ENCODE measurements at places on chromosomes 5 and 9. TPM values are rescaled to one million over a fixed set of nuclear protein-coding genes. Genes with fewer than 3 reads are reported as not detected.
A peak's percentile ranks its signal among the peaks of the same experiment; 100 is the strongest.

DNA sequence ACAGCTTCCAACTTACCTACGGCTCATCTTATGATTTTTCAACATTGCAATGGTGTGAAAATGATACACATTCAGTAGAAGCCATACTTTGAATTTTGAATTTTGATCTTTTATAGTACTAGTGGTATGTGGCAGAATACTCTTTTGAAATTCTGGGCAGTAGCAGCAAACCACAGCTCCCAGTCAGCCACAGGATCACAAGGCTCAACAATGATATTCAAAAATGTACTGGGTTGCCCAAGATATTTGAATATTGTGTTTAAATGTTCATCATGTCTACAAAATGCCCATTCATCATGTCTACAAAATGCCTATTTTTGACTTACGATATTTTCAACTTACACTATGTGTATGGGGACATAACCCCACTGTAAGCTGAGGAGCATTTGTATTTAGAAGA lies 81.3 kb upstream of the PRR16 start:
- no peak for DNase-seq

- DNase-seq = peak; percentile 62
These were observed 851 bp upstream of the ZDHHC12 start for GRCh38 chr9:128724744-128725211.

DNA sequence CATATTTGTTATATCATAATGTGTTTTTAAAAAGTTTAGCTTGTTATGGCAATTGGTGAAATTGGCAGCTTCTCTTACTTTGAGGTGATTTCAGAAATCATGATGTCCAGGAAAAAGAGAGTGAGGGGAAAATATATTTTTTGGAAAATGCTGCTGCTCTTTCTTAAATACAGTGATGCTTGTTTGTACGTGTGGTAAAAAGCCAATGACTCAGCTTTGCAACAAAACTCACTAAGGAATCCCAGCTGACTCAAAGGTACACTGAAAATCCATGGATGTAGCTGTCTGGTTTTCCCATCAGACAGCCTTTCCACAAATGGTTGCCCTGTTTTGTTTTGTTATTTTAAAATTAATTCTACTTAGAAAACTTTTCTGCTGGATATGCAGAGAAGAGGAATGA lies 306.4 kb upstream of the PAPPA start:
- DNase-seq = no peak

DNA sequence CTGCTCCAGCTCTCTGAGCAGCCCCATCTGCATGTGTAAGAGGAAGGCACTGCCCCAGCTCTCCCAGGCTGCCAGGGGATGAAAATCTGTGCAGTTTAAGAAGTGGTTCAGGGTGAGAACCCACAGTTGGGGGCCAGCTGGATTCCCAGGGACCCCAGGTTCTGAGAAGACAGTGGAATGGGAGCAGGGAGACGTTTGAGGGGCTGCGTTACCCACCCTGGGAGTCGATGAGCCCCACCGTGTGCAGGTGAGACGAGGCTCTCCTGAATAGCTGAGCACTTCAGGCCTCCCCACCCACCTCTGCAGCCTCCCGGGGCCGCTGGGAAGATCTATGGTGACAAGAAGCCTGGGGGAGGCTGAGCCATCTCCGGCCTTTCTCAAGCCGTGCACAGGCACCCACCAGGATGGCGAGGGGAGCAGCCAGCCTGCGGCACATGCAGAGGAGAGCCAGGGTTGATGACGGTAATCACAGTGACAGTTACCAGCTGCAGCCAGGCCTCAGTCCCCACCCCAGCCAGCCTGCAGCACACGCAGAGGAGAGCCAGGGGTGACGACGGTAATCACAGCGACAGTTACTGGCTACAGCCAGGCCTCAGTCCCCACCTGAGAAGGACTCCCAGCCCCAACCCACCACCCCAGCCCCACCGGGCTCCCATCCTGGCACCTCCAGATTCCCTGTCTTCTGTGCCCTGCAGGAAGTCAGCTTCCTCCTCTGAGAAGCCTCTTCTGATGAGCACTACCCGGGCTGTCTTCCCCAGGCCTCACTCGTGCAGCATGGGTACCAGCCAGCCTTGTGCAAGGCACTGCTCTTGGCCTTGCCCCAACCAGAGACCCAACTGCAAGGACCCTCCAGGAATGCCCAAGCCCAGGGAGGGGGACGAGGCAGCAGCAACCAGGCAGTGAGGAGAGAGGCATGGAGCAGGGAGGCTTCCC lies 150.8 kb upstream of the PPP1R26 start:
- no peak for DNase-seq

- DNase-seq = no peak
These were observed 64.2 kb upstream of the CPEB4 start for GRCh38 chr5:173823721-173824567.

GRCh38 chr5:106019261-106019660 lies 1651.5 kb downstream of the EFNA5 start:
- no peak for DNase-seq

DNA sequence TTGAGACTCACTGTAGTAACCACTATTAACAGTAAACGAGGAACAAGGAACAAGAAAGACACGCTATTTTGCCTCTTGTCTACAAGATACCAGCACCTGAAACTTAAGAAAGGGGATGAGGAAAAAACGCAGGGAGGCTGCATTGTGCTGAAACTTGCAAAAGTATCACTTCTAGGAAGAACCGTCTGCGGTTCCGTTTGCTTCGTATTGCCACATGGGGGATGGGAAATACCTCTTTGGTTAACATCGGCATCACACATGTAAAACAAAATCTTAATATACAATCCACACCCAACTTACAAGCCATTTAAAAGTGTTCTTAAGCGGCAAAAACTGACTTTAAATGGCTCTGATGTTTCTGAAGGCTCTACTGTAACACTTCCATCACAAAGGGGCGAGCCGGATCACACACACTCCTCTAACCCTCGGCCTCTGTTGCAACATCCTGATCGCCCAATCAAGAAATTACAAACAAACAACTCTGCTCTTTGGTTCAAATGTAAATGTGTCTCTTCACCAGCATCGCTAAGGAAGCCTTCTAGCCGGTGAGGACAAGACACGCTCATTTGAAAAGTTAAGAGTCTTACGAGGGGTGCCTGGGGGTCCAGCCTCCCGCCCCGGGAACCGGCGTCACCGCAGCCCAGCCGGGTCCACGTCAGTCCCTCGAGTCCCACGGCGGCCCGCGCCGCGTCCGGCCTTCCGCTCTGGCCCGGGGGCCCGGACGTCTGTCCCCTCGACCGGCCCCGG lies 621 bp downstream of the SEC16A start:
- DNase-seq = no peak

DNA sequence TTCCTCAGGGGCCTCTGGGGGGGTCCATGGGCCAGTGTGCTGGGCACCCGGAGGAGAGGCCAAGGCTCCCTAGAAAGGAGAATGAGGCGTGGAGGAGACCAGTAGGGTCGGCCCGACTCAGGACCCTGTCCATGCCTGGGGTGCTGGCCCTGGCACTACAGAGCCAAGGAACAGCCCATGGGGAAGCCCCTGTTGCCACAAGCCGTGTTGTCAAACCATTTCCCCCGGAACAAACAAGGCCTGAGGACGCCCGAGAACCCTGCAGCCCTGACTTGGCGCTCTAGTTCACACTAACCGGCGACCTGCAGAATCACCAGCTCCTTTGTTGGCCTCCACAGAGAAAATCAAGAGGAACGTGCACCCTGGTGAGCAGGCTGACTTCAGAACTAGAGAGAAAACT lies 41.6 kb upstream of the SLC12A7 start:
- no peak for DNase-seq

DNA sequence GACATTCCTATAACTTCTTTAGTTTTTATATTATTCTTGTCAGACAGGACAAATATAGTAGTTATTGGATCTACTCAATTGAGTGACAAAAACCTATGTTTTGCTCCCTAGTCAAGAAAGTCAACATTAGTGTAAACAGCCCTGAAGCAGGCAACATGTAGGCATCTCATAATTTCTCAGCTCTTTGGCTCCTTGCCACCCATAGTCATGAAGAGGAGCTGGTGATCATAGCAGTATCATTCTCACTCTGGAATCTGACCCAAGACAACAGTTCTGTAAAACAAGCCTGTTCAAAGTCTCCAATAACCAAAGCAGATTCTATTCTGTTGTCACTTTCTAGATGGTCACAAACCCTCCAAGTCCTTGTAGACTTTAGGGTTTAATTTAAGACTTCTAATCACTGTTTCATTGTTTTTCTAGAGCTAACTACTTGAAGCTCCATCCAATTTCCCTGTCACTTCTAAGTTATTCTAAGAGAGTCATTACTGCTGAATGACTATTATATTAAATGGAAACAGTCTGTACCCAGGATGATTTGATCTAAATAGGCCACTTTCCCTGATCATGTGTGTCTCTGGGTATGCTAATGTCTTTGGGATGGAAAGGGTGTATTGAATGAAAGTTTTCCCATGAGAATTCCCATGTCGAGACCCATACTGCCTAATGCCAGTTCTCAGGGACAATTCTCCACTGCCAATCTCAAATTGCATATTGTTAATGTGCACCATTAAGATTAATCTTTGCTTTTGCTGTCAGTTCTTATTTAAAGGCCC lies 533.3 kb downstream of the ACTL7B start:
- DNase-seq = no peak

GRCh38 chr5:117680426-117680825 lies 1105.8 kb upstream of the SEMA6A start:
- DNase-seq = no peak

GRCh38 chr5:143041461-143041860 lies 271.3 kb downstream of the ARHGAP26 start:
- no peak for DNase-seq

GRCh38 chr5:31397926-31398557 lies 133.9 kb downstream of the DROSHA start:
- DNase-seq = no peak

DNA sequence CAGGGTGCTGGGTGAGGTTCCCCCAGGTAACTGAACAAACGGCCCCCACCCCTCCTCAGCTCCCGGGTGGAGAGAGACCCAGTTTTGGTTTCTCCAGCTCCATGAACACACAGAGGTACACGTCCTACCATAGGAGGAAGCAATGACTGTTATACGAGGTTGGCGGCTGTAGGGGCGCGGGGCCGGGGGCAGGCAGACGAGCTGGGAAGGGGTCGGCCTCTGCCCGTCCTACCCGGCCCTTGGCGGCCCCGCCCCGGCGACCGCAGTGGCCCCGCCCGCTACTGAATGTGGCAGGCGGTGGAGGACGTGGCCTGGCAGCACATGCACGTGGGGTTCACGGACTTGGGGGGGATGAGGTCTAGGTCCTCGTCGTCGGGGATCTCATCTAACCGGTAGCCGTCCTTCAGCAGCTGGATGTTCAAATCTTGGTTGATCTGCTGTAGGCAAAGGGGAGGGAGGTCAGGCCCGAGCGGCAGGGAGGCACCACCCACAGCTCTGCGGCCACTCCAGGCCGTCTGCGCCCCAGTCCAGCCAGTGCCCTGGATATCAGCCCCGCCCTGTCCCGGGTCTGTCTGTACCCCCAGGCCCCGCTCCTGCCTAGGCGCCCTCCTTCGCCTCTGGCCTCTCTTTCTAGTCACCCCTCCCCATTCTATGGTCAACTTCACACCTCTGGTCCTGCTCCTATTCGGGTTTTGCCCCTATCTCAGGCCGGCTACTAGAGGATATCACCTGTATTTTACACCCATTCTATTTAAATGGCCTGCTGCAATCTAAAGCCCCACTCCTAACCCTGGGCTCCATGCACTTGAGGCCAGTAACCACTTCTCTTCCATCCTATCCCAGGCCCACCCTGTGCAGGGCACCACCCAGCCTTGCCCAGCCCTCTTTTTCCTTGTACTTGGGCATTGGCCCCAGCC lies 24.2 kb upstream of the MYORG start:
- no peak for DNase-seq

DNA sequence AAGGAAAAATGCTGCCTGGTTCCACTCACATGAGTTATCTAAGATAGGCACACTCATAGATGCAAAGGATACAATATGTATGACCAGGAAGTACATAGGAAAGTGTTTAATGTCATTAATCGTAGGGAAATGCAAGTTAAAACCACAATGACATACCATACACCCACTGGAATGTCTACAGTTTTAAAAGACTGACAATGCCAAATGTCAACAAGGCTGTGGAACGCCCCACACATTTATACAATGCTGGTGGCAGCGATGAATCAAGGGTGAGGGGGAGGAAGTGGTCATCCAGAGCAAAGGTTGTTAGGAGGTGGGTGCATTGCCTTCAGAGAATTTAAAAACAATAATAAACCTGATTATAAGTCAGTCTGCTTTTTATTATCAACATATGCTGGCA lies 437.8 kb downstream of the ARHGEF28 start:
- no peak for DNase-seq

DNA sequence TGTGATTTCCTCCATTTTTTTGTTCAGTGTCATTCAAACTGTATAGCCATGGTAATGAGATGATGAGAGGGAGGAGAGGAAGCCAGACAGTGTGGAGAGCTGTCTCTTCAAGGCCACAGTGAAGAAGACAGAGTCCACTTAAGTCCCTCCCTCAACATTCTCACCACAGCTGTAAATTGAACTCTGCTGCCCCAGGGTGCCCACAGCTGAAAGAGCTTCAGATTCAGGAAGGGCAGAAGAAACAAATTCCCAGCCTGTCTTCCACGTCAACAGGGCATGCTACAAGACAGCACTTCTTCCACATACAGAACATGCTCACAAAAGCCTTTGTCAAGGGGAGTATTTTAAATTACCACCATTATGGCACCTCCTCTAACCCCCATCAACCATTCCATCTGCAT lies 100.4 kb downstream of the KLHL3 start:
- DNase-seq = no peak

DNA sequence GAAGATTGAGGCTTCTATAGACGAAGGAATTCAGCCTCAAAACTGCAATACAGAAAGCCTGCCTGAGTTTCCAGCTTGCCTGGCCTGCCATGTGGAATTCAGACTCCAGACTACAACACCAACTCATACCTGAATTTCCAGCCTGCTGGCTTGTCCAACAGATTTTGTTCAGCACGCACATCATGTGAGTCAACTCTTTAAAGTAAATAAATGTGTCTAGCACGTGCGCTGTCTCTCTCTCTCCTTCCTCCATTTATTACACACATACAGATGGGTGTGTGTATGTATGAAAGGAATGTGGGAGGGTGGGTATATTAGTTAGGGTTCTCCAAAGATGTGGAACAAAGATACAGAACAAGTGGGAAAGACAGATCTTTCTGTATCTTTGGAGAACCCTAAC lies 82.4 kb upstream of the TAS2R1 start:
- no peak for DNase-seq

- no peak for DNase-seq
These were observed 1.6 kb downstream of the INSYN2B start for GRCh38 chr5:169978714-169979113.

DNA sequence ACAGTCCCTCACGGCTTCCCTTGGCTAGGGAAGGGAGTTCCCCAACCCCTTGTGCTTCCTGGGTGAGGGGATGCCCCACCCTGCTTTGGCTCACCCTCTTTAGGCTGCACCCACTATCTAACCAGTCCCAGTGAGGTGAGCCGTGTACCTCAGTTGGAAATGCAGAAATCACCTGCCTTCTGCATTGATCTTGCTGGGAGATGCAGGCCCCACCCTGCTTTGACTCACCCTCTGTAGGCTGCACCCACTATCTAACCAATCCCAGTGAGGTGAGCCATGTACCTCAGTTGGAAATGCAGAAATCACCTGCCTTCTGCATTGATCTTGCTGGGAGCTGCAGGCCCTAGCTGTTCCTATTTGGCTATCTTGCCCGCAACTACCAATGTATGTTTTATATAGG lies 44.7 kb downstream of the CCL28 start:
- no peak for DNase-seq

GRCh38 chr9:94927762-94928670 lies 201.5 kb downstream of the AOPEP start:
- no peak for DNase-seq

The XRCC4 gene
- 3.7 TPM for total RNA-seq

The QRFP gene
- total RNA-seq = not detected

The CDKN2A gene
- total RNA-seq = 1.9 TPM

The IL3 gene
- total RNA-seq = not detected

The ADAMTS16 gene
- total RNA-seq = 3.4 TPM

The TAF11L10 gene
- not detected for total RNA-seq

The ZBTB43 gene
- 5.6 TPM for total RNA-seq

The DNM1 gene
- total RNA-seq = 11.4 TPM

The CNTNAP3 gene
- total RNA-seq = 0.98 TPM

All from pancreas (tissue), 10 donors.